ENCODE measurements at places on chromosomes 5 and 9.

DNA sequence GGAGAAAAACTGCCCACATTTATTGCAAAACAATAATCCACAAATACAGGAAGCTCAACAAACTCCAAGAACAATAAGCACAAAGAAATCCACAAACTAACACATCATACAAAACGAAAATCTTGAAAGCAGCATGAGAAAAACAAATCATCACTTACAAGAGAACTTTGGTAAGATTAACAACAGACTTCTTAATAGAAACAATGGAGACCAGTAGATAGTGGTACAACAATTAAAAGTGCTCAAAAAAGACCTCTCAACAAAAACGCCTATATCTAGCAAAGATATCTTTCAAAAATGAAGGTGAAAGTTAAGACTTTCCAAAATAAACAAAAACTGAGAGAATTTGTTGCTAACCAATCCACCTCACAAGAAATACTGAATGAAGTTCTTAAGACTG, 38.4 kb downstream of the CDKL3 start:
- no peak for DNase-seq

DNA sequence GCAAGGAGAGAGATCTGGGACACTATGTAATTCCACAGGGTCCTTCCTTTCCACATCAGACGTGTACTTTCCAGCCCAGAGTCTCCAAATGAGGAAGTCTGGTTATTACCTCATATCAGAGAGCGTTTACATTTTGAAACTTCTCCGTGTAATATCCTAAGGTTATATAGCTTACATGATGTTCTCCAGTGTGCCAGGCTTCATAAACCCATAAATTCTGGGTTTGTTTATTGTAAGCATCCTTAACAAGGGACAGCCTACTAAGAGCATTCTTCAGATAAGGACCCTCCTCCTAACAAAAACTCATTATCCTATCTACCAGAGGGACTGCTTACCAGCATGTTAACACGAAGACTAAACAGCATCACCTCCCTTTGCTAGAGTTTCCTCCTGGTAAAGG, 17.9 kb downstream of the SRFBP1 start:
- no peak for DNase-seq

DNA sequence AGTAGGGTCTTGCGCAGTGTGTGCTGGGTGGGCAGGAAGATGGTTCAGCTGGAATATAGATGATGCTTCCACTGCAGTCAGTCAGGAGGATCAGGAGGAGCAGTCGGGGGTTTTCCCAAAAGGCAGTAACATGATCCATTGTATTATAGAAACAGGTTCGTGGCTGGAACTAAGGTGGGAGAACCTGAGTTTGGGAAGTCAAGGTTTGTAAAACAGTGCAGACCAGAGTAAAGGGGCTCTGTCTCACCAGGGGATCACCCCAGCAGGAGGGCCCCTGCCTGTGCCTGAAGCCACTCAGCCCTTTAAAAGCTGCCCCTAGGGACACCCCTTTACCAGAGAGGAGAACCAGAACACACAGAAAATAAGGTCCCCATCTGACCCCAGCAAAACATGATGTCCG, 213.4 kb downstream of the AUH start:
- no peak for DNase-seq

DNA sequence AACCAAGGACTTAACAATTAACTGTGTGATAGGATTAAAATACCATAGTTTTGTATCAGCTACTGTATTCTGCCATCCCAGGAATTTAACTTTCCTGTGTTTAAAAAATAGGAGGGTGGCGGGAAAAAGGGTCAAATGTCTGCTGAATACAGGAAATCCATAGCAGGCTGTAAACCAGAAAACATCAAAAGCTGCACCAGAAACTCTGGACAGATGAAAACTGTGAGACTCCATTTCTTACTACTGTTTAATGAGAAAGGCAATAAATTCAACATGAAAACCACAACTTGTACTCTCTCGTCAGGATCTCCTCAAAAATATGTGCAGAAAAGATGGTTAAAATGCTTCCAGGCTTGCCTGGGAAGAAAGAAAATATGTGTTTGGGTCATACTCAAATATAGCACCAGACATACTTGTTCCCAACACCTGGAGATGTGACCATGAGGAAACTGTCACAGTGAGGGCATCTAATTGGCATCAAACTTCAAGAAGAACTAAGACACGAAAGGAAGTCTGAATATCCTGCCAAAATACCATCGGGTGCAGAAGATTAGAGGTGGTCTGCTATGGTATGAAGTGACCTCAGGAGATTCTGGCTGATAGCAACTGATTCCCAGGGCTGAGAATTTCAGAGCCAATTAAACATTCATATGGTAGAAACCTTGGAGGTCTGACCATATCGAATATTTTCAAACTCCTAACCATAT, 164.7 kb upstream of the TARS1 start:
- no peak for DNase-seq

- no peak for DNase-seq
These were observed 188.9 kb upstream of the TNC start for GRCh38 chr9:115306865-115307264.

Measured in midbrain (tissue), 1 donor.